Endothelial cell (in vitro differentiated cells): ENCODE measurements at places on chromosomes 1 and 21.

- H3K27me3 ChIP-seq = peaks cover 8% of the 10 kb centered on the region
- peaks cover 16% of the 10 kb centered on the region for H3K4me1 ChIP-seq
- H3K4me3 ChIP-seq = no peak overlapping the region
- DNase-seq = no peak
Measured at GRCh38 chr1:22271847-22272801, 129.2 kb upstream of the WNT4 start.

- no peak for DNase-seq
- H3K27me3 ChIP-seq = peaks cover 2% of the 10 kb centered on the region
Measured at GRCh38 chr1:9715536-9716226, 64.2 kb downstream of the PIK3CD start.

- no peak overlapping the region for H3K27ac ChIP-seq
- H3K27me3 ChIP-seq = no peaks in the 10 kb centered on the region
Measured at GRCh38 chr1:37878071-37878470, 18.7 kb upstream of the MTF1 start.

DNA sequence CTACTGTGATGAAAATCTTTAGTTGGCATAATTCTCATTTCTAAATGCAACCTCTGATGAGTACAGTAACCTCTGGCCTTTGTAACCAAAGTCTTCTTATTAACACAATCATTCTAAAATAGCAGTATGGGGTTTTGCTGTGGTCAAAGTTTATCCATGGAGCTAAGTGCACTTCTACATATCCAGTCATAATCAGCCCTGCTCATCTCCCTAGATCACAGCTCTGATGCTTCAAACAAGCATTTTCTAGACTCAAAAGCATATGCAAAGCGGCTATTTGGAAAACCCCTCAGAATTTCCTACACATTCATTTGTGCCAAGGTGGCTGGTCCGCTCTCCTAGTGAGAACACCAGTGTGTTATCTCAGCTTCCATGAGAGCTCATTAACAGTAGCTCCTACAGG, 418.6 kb downstream of the MRPL39 start:
- H3K4me3 ChIP-seq = no peak overlapping the region
- DNase-seq = no peak
- H3K27me3 ChIP-seq = no peaks in the 10 kb centered on the region
- no peaks in the 10 kb centered on the region for H3K36me3 ChIP-seq
- no peaks in the 10 kb centered on the region for H3K4me1 ChIP-seq

DNA sequence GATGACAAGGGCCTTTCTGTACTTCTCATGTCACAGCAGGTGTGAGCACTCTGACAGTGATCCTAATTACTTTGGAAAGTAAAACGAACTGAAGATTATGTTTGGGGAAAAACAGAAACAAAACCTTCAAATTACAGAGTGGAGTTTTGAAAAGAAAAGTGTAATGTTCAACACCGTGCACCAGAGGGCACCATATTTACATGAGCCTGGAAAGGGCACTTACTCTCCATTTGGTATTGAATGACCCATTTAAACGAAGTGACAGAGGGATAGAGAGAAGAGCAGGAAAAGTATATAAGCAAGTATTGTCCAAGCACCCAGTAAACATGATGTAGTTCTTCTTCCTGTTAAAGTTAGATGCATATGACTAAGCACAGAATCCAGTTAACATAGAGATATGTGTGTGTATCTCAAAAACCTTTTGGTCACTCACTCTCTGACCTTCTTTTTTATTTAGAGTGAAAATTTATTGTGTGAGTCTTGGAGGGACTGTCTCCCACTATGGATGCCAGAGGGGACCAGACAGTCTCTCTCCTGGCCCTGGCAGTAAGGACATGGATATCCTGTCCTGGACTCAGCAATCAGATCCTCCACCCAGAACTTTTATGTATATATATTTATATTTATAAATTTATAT, 3.8 kb upstream of the RGSL1 start:
- peaks cover 2% of the 10 kb centered on the region for H3K27me3 ChIP-seq
- H3K4me3 ChIP-seq = no peak overlapping the region
- no peaks in the 10 kb centered on the region for H3K36me3 ChIP-seq
- no peak overlapping the region for H3K27ac ChIP-seq

- H3K4me1 ChIP-seq = no peaks in the 10 kb centered on the region
- no peak for DNase-seq
- H3K4me3 ChIP-seq = no peak overlapping the region
- peaks cover 7% of the 10 kb centered on the region for H3K27me3 ChIP-seq
- no peak overlapping the region for H3K27ac ChIP-seq
Measured at GRCh38 chr1:17682400-17682799, 72.7 kb upstream of the ACTL8 start.

GRCh38 chr1:100606438-100606837, 68.5 kb downstream of the GPR88 start:
- H3K4me3 ChIP-seq = no peak overlapping the region
- DNase-seq = peak; percentile 7
- no peak overlapping the region for H3K27ac ChIP-seq
- no peaks in the 10 kb centered on the region for H3K27me3 ChIP-seq
- no peaks in the 10 kb centered on the region for H3K4me1 ChIP-seq

GRCh38 chr1:109618661-109619575, 498 bp downstream of the GNAT2 start:
- H3K36me3 ChIP-seq = no peaks in the 10 kb centered on the region
- peaks cover 57% of the 10 kb centered on the region for H3K4me1 ChIP-seq
- no peak for DNase-seq
- peaks cover 20% of the 10 kb centered on the region for H3K27me3 ChIP-seq
- peak overlapping the region; percentile 92 for H3K4me3 ChIP-seq

DNA sequence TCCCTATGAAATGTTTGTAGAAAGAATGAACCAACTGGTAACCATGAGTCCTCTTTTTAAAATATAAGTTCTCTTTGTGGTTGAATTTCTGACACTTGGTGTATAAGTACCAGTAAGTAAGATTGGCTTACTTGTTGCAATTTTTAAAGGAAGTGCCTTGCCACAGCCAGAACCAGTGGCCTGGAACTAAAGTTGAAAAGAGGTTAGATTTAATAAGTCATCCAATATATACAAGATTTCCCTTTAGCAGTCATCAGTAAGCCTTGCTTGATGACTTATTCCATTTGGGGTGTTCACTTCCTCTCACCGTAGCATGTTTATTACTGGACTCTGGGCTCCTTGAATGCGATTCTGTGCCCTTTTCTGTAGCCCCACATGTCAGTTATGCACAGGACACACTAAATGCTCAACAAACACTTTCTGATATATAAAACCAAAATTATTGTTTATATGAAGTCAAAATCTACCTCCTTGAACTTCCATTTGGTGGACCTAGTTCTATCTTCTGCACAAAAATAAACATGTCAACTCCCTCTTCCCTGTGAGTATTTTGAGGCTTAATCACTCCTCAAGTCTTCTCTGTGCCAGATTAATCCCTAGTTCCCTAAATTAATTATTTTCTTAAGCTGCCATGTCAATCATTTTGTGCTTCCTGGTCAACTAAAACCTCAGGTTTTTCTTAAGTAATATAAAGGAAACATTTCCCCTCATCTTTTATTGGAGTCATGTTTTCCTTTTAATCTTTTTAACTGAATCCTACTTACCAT, 218.1 kb downstream of the ST6GALNAC3 start:
- no peaks in the 10 kb centered on the region for H3K36me3 ChIP-seq
- peaks cover 27% of the 10 kb centered on the region for H3K4me1 ChIP-seq
- H3K27ac ChIP-seq = no peak overlapping the region
- no peak for DNase-seq

- peaks cover 12% of the 10 kb centered on the region for H3K27me3 ChIP-seq
- no peak for DNase-seq
- no peak overlapping the region for H3K27ac ChIP-seq
- H3K4me3 ChIP-seq = no peak overlapping the region
- H3K36me3 ChIP-seq = no peaks in the 10 kb centered on the region
Measured at GRCh38 chr1:22206551-22207125, 63.7 kb upstream of the WNT4 start.

DNA sequence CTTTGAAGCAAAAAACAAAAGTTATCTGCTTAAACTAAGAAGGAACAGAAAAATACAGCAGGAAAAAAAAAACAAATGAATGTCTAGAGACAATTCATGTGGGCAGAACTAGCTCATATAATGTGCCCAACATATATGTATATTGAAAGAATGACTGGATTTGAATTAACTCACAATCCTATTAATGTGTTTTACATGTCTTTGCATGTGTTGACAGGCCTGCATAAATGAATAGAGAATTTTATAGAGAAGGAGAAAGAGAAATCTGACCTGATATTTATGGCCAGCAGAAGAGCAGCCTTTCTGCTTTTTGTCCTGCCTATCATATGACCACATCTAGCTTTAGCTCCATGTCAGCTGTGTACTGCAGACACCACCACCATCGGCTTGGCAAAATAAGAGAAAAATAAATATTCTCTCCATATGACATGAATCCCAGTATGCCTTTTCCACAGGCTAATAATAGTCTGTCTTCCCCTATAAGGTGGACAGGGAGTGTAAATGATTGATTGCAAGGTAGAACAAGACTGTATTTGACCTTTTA, 171.5 kb upstream of the PALMD start:
- DNase-seq = no peak
- H3K4me3 ChIP-seq = no peak overlapping the region
- H3K36me3 ChIP-seq = no peaks in the 10 kb centered on the region
- H3K4me1 ChIP-seq = no peaks in the 10 kb centered on the region
- H3K27me3 ChIP-seq = no peaks in the 10 kb centered on the region
- no peak overlapping the region for H3K27ac ChIP-seq

DNA sequence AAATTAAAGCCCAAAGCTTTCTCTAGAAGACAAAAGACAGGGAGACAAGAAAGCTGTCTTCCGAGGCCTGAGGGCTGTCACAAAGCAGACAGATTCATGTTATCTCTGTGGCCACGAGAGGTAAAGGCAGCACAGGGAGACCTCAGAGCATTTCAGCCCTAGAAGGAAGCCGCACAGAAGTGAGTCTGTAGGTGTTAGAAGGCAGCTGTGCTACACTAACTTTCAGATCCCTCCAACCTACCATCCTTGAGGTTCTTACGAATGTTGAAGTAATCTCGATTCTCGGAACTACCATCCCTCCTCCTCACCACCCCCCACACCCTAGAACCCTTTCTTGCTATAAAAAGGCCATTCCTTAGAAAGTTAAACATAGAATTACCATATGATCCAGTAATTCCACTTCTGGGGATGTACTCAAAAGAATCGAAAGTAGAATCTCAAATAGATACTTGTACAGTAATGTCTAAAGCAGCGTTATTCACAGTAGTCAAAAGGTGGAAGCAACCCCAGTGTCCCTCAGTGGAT, 21.5 kb upstream of the LYST start:
- no peak for DNase-seq
- H3K4me3 ChIP-seq = no peak overlapping the region
- no peak overlapping the region for H3K27ac ChIP-seq
- H3K27me3 ChIP-seq = no peaks in the 10 kb centered on the region
- no peaks in the 10 kb centered on the region for H3K36me3 ChIP-seq
- H3K4me1 ChIP-seq = no peaks in the 10 kb centered on the region

- H3K36me3 ChIP-seq = no peaks in the 10 kb centered on the region
- no peak overlapping the region for H3K4me3 ChIP-seq
- no peak overlapping the region for H3K27ac ChIP-seq
- DNase-seq = no peak
Measured at GRCh38 chr1:72394457-72394856, 112.1 kb upstream of the NEGR1 start.

- H3K4me3 ChIP-seq = no peak overlapping the region
- DNase-seq = no peak
- H3K27ac ChIP-seq = no peak overlapping the region
- H3K27me3 ChIP-seq = no peaks in the 10 kb centered on the region
- H3K36me3 ChIP-seq = no peaks in the 10 kb centered on the region
Measured at GRCh38 chr1:171179318-171180227, 5.5 kb upstream of the FMO2 start.

DNA sequence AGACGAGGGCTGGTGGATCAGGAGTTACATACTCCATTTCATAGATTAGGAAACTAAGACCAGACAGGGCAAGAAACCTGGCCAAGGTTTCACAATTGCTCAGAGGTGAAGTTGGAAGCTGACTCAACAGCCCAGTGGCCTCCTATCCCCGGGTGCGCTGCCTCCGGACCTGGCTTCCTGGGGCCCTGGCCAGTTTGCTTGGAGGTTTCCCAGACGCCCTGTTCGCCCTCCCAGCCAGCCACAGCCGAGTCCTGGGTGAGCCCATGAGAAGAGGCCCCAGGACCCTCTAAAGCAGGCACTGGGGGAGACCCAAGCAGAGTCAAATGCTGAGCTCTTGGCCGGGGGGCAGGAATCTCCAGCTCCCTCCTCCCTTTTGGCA, 180.1 kb downstream of the ZBTB18 start:
- H3K4me1 ChIP-seq = peaks cover 13% of the 10 kb centered on the region
- H3K27ac ChIP-seq = no peak overlapping the region
- DNase-seq = no peak
- no peak overlapping the region for H3K4me3 ChIP-seq
- no peaks in the 10 kb centered on the region for H3K36me3 ChIP-seq

- no peak for DNase-seq
- H3K4me1 ChIP-seq = no peaks in the 10 kb centered on the region
- peaks cover 5% of the 10 kb centered on the region for H3K27me3 ChIP-seq
- no peak overlapping the region for H3K4me3 ChIP-seq
- H3K27ac ChIP-seq = no peak overlapping the region
- H3K36me3 ChIP-seq = no peaks in the 10 kb centered on the region
Measured at GRCh38 chr1:161972828-161973227, 50.8 kb downstream of the OLFML2B start.

DNA sequence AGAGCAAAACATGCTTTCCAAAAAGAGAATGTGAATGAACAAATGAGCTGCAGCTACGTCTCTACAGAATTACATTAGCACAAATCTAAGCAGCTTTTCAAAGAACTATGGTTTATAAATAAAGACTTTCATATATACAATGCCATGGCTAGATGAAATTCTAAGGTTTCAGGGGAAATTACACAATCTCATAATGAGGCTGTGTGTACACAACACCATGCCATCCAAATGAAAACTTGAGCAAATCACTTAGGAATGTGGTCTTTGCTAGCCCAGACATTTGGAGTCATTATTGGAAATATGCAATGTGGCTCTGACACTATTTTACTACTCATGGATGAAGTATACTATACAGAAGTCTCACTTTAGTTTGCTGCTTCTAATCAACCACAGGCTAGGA, 37.5 kb downstream of the SPAG17 start:
- no peaks in the 10 kb centered on the region for H3K27me3 ChIP-seq
- no peak overlapping the region for H3K27ac ChIP-seq
- DNase-seq = no peak
- no peak overlapping the region for H3K4me3 ChIP-seq
- H3K4me1 ChIP-seq = no peaks in the 10 kb centered on the region

DNA sequence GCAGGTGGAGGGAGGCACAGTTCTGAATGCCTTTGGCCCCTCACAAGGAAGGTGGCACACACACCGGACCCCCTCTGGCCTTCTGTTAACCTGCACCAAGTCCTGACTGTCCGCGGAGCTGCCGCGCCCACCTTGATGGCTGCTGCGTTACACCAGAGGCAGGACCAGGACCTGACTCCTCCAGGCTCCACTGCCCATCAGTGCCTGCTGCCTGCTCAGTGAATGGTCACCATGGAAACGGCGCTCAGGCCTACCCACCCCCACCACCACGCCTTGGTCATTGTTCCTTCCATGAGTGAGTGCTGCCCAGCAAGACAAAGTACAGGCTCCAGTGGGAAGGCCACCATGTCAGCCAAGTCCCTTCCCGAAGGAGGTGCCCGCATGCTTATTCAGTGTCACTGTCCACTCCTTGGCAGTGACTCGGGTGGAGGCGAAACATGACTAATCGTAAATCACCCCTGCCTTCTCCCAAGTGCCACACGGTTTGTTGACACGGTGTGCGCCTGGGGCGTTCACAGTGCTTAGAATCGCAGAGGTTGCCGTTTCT, 57.3 kb downstream of the SLC37A1 start:
- no peak overlapping the region for H3K4me3 ChIP-seq
- peak; percentile 25 for DNase-seq
- H3K4me1 ChIP-seq = peaks cover 15% of the 10 kb centered on the region
- peaks cover 14% of the 10 kb centered on the region for H3K36me3 ChIP-seq
- H3K27ac ChIP-seq = peak overlapping the region; percentile 52
